HTR-8/SVneo (cell line): ENCODE measurements at places on chromosomes 3 and 15.
A peak's percentile ranks its signal among the peaks of the same experiment; 100 is the strongest.

DNA sequence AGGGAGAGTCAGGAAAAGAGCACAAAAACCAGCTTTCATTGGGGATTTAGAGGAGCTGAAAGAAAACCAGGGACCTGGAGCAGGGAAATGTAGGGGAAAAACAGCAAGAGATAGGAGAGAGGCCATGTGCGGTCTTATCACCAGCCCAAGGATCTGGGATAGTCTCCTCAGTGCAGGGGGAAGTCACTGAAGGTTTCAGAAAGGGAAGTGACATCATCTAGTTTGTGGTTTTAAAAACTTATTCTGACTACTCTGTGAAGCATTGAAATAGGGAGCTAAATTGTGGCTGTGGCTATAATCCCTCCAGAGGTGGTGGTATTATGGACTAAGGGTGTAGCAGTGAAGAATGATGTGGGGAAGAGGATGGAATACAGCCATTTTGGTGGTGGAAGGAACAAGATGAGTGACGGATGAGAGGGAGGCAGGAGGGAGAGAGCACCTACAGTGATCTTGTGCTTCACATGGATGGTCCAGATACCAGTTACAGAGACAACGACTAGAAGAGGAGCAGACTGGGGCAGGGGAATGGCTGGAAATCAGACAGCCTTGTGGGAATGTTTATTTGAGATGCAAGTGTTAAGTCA is 72.7 kb downstream of the HMG20A start:
- DNase-seq, result no peak

DNA sequence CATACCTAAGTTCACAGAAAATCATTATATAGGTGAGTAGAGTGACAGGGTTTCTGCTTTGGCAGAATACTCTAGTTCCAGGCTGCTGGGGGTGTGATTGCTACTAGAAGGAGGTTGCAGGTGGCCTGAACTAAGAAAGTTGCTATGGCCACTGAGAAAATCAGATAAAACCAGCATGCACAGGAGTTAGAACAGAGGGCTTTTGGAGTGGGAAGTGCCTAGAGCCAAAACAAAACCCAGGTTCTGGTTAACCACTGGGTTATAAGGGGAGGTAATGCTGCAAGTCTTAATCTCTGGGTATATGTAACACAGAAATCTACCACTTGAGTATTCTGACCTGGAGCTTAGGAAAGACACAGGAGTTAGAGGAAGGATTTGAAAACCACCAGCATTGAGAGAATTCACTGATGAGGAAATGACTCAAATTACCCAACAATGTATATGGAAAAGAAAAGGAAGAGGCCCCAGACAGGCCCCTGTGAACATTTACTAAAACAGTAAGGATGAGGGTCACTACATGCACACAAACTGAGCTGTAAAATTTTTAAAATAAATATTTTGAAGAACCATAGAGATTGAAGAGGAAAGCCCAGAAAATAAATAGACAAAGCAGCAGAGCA is 60.0 kb downstream of the PLOD2 start:
- no peak for DNase-seq

DNA sequence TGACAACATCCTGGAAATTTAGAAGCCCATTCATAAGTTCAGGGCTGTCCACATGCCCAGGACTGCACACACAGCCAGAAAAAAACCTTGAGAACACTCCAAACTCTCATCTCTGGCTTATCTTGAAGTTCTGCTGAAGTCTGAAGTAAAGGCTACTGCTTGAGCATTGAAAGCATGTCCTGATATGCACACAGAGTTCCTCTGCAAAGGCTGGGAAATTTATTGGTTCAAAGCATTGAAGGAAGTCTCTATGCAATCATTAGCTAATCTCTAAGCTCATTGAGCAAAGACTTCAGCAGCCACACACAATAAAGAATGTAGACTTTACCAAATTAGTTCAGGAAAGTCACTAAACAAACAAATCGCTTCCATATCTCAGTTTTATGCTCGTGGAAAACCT is 162.0 kb upstream of the STT3B start:
- DNase-seq, result no peak

DNA sequence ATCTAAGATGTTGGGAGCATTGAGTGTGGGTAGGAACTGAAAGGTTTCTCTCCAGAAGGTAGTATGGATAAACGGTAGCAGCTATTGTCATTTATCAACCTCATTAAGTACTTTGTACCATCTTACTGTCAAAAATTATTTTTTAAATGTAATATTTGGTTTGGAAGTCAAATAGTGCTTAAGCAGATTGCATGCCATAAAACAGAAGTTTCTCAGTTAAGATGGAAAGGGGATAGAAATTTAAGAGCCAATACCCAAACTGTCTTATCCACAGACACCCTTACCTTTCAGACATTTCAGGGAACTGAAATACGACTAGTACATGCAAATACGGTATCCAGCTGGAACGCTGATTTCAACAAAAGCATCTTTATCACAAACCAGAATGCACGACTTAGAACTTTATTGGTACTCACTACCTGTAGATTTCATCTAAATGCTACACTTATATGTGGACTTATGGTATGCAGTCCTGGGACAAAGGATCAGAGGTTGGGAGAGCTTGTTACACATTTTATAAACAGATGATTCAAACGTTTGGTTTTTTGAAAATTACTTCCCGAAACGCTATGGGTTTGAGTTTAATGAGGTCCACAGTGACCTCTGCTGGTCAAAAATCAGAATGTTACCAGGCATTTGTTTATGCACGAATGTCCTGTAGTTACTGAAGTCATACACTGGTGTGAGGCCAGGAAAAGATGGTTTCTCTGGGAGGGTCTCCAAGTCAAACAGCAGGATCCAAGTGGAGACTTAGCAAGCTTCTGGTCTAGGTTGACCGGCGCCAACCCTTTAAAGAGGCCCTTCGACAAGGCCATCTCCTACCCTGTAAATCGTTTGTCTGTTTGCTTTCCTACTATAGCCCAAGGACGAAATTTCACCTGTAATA is 45.7 kb upstream of the DUT start:
- DNase-seq, result peak; percentile 56

DNA sequence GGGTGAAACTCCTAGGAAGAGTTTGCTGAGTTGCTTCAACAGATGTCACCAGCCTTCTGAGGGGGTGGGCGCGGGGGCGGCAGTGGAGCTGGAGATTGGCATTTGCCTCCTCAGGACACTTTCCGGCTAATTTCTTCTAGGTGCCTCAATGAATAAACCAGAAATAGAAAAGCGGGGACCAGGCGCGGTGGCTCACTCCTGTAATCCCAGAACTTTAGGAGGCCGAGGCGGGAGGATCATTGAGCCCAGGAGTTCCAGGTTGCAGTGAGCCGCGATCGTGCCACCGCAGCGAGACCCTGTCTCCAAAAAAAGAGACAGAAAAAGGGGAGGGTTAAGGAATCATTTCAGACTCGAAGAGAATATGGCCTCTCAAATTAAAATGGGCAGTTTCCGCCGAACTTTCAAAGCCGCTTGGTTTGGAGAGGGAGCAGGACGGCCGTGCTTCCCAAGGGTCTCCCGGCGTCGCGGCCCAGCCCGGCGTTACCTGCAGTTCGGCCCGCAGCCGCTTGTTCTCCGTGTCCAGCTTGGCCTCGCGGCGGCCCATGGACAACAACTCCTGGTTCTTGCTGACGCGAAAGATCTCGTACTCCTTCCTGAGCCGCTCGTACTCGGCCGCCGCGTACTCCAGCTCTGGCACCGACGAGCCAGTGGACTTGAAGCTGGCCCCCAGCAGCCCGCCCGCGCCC is 587 bp downstream of the NPHP3 start:
- DNase-seq, result peak; percentile 51

GRCh38 chr3:44862226-44862637 is 520 bp downstream of the TMEM42 start:
- DNase-seq, result peak; percentile 19

DNA sequence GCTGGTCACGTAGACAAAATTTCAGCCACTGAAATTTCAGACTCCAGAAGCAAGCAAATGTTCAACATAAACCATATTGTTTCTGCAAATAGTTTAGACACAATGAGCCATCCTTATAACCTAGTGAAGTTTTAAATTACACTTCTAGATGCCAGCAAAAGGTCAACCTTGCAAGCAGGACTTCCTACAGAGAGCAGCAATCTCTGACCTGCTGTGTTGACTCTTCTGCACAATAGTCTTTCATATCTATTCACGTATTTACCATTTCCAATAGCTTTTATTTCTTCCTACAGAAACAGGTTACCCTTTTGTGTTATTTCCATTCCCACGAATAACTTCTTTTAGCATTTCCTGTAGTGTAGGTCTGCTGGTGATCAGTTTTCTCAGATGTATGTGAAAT is 10.6 kb downstream of the LMLN start:
- no peak for DNase-seq

- DNase-seq, result no peak
Observed at GRCh38 chr15:61038387-61038786, 190.7 kb downstream of the RORA start.

DNA sequence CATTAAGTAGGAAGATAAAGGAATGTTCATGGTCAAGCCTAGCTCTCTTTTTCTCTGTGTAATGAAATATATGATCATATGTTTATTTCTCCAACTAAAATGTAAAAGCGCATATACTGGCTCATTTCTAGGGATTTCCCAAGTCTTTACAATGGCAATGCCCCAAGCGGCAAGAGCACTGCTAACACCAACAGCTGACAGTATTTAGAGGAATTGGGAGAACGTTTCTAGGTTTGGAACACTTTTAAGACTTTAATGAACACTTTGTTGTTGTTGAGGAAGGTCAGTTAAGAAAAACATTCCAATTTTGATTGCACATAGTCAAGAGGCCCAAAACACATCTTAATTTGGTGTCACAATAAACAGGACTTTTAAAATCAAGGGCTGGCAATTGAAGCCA is 132.7 kb downstream of the ATP8B4 start:
- no peak for DNase-seq

- no peak for DNase-seq
Observed at GRCh38 chr3:129575997-129576384, 30.5 kb downstream of the PLXND1 start.

- no peak for DNase-seq
Observed at GRCh38 chr15:48794697-48795134, 16.2 kb downstream of the CEP152 start.

- DNase-seq, result no peak
Observed at GRCh38 chr3:34668915-34669314, 870.5 kb downstream of the PDCD6IP start.

- no peak for DNase-seq
Observed at GRCh38 chr15:48143856-48144255, 23.1 kb downstream of the SLC24A5 start.

GRCh38 chr3:167991213-167991612 is 104.5 kb downstream of the GOLIM4 start:
- no peak for DNase-seq

- DNase-seq, result no peak
Observed at GRCh38 chr3:171163101-171164066, 136.9 kb upstream of the SLC2A2 start.

GRCh38 chr15:64247535-64247905 is 84.7 kb upstream of the PPIB start:
- no peak for DNase-seq

DNA sequence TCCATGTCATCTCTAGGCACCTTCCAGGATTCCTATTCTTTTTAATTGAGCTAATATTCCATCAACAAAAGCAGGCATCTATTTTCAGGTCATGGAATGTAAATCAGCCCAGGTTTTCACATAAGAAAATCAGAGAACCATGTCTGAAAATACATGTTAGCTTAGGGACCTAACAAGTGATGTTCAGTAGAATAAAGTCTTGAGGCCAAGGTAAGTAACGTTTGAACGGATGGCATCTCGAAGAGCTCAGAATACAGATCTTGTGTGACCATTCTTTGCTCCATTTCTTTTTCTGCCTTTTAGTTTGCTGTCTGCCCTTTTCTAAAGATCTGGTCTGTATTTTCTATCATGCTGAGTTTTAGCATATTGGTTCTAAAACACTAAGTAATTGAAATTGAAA is 16.5 kb upstream of the KCNMB2 start:
- no peak for DNase-seq

DNA sequence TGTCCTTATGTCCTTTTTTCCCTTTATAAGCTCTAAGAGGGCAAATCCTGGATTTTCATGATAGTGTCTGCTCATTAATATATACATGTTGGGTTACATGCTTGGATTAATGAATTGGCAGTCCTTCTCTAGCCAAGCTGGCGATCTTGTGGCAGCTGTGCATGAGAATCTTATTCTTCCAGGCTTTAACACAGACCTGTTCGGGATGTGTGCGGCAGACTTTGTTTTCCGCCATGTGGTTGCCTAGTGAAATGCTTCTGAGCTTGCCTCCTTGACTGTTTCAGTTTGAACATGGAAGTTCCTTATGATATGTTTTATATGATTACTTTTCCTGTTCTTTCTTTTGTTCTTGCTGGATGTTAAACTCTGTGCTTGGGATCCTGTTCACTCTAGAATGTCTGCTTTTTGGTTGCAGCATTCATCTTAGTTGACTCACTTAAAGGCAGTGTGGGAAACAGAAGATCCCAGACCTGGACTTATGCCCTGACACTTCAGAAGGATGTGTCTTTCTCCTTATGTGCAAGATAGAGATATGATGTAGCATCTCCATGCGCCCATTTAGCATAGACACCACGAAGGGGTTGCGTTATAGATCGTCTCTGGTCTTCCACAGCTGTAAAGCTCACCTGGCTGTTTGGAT is 7.2 kb downstream of the CHCHD6 start:
- DNase-seq, result no peak

DNA sequence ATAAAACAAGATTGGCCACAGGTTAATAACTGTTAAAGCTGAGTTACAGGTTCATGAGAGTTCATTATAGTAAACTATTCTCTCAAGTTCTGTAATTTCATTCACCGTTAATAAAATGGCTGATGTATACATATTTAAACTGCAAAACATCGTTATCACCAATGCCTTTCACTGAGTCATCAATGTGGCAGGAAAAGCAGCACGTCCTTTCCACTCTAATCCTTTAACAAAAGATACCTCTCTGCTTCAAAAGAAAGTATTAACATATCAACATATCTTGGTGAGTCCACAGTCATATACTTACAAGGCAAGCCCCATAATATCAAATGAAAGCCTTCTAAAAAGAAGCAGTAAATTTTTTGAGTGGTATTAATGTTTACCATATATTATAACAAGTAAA is 54.5 kb downstream of the UACA start:
- no peak for DNase-seq

- no peak for DNase-seq
Observed at GRCh38 chr3:153463895-153464294, 301.9 kb downstream of the RAP2B start.

DNA sequence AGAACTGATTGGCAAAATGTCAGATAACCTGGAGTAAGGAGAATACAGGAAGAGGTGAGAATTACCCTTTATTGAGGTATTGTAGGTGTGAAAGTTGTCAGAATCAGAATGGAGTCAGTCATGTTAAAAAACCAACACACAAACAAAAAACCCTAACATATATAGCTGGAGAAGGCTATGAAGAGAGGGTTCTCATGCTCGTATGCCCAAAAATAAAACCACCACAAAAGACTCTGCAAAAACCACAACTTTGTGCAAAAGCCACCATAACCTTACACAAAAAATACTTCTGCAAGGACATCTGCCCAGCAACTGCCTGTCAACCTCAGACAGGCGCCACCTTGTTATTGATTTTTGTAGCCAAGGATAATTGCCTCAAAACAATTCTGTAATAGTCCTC is 136.0 kb downstream of the CD47 start:
- no peak for DNase-seq
